ENCODE measurements at places on chromosomes 6 and 20.
A peak's percentile ranks its signal among the peaks of the same experiment; 100 is the strongest.

DNA sequence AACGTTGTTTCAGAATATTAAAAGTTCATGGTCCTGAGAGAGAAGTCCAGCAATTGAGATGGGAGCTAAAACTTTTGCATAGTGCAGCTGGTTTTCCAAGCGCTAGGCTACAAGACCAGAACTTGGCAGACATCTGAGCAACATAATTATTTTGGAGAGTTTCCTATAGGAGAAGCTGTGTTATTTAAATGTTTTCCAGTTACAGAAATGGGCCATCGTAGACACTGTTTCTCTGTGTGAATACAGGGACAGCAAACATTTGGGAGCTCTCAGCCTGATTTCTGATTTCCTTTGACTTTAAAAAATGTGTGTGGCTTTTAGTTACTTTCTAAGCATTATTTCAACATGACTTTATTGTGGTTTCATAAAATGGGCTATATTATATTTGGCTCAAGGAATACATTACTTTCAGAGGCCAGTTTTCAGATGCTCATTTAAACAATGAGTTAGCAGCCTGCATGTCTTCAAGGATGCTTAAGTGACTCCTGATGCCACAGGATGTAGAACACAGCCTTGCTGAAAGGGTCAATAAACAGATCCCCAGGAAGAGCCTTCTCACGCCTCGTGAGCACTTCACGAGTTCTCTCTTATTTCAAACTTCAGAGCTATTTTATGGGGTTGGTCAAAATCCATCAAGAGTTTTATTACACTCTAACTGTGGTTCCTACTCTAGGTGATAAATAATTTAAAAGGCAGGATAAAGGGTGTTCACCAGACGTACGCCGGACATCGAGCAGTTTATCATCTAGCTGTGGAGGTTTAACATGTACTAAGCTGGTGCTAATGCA lies 193.8 kb downstream of the SMOC2 start:
- DNase-seq: no peak

- DNase-seq: no peak
These were observed 873.7 kb downstream of the KIF16B start for GRCh38 chr20:15699431-15700146.

- DNase-seq: no peak
These were observed 8.8 kb upstream of the ABRACL start for GRCh38 chr6:139019722-139020121.

GRCh38 chr6:11331111-11331510 lies 98.6 kb upstream of the NEDD9 start:
- DNase-seq: no peak

DNA sequence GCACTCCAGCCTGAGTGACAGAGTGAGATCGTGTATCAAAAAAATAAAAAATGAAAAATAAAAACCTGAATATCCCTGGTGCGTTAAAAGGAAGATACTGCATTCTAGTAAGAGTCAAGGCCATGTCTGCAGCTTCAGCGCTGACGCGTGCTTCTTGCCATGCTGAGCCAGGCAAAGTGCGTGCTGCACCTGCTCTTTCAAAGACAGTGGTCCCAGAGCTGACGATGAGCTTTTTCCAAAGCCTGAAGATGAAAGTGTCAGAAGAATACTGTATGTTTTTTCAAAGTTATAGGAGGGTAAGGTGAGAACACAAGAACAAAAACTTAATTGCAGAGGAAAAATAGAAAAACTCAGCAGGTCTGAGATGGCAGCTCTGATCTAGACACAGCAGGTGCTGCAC lies 115.1 kb downstream of the RNASET2 start:
- DNase-seq: peak; percentile 92

GRCh38 chr20:7038029-7038428 lies 270.5 kb downstream of the BMP2 start:
- no peak for DNase-seq

- DNase-seq: no peak
These were observed 149.4 kb upstream of the MLIP start for GRCh38 chr6:53961679-53962370.

- no peak for DNase-seq
These were observed 47.1 kb upstream of the GATA5 start for GRCh38 chr20:62522748-62523396.

DNA sequence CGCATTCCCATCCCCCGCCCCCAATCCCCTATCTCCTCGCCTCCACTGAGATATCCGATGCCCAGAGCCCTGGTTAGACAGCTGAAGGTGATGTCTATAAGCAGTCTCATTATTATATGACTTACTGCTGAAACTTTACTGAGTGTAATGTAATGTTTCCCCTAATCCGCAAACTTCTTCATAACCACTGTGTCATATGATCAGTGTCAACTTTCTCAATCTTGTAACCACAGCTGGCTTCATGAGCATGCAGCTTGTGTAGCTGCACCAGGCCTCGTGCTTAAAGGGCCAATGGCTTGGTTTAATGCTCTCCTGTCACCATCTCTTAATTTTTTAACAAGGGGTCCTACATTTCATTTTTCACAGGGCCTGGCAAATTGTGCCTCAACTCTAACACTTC lies 8.1 kb downstream of the ASIP start:
- DNase-seq: no peak

DNA sequence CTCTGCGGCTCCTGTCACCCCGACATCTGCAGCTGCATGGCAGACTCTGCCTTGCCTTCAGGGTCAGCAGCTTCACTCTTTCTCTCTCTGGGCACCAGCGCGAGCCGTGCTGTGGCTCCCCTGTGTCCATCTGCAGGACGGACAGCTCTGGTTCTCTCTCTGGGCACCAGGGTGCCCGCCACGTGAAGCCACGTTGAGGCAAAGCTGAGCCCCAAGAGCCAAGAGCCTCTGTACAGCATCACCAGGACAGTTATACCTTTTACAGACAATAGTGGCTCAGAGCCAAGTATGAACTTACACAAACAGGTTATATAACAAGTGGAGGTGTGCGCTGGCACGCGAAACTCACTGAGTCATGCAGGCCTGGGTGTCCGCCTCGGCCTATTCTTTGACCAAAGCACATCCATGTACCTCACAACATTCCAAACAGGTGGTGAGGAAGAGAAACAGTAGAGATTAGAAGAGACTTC lies 50.8 kb downstream of the FAM50B start:
- DNase-seq: no peak

Data from NCI-H774 (cell line).